ENCODE measurements at places on chromosomes 13 and 19. TPM values are rescaled to one million over a fixed set of nuclear protein-coding genes. Genes with fewer than 3 reads are reported as not detected.

Gene CD33
- total RNA-seq, result 15.8 TPM

Gene NANOS3
- total RNA-seq, result 0.55 TPM

Gene PNMA8A
- 0.63 TPM for total RNA-seq

Gene COL5A3
- total RNA-seq, result not detected

Gene LRRC63
- total RNA-seq, result 0.63 TPM

Gene SLC8A2
- not detected for total RNA-seq

Gene NXNL1
- total RNA-seq, result not detected

Gene SLC5A5
- 4.1 TPM for total RNA-seq

Gene FBN3
- total RNA-seq, result not detected

Gene TMEM91
- 8.9 TPM for total RNA-seq

Gene HCST
- total RNA-seq, result 195 TPM

Gene NLRP9
- not detected for total RNA-seq

Gene MISP3
- total RNA-seq, result 1.6 TPM

Gene PRODH2
- total RNA-seq, result not detected

Gene FCAR
- total RNA-seq, result not detected

Gene LYPD5
- 1.6 TPM for total RNA-seq

Gene PGLYRP1
- total RNA-seq, result not detected

Gene TMEM272
- total RNA-seq, result 3.2 TPM

Gene SLC1A6
- total RNA-seq, result not detected

Gene RDH8
- not detected for total RNA-seq

Gene TFDP1
- total RNA-seq, result 131 TPM

Gene CCDC9
- 26.2 TPM for total RNA-seq

Gene CUL4A
- 79.2 TPM for total RNA-seq

Gene AMH
- 7.4 TPM for total RNA-seq

Gene RFPL4A
- total RNA-seq, result not detected

Gene ZNF471
- 0.23 TPM for total RNA-seq

Gene ZNF443
- total RNA-seq, result 6.7 TPM

Gene IGFLR1
- total RNA-seq, result 60.9 TPM

Gene SH2D3A
- 43.9 TPM for total RNA-seq

Gene SULT2A1
- not detected for total RNA-seq

Gene VSTM2B
- total RNA-seq, result not detected

Gene APOE
- total RNA-seq, result 0.91 TPM

Gene KLK15
- not detected for total RNA-seq

Gene MBD3L3
- not detected for total RNA-seq

Gene ZSCAN22
- total RNA-seq, result 5.3 TPM

Gene PALM
- total RNA-seq, result not detected

Gene DYRK1B
- total RNA-seq, result 14.1 TPM

Gene CRLF1
- not detected for total RNA-seq

Gene PSG6
- total RNA-seq, result not detected

Gene RXFP2
- not detected for total RNA-seq

Gene GNA15
- total RNA-seq, result 36.5 TPM

Gene DENND1C
- total RNA-seq, result 117 TPM

Gene TTC9B
- total RNA-seq, result not detected

Gene CERS1
- total RNA-seq, result not detected

Gene FGF22
- total RNA-seq, result not detected

Gene FBXO46
- total RNA-seq, result 40.3 TPM

Gene FCGBP
- 4.8 TPM for total RNA-seq

Gene KCNN4
- total RNA-seq, result 28.8 TPM

Gene KATNAL1
- total RNA-seq, result 16.4 TPM

Gene CEACAM6
- total RNA-seq, result not detected

All from activated naive CD4-positive, alpha-beta T cell treated with anti-CD3 and anti-CD28 coated beads, Interleukin-2, amount 10 ng/mL, durations not matched to agents 5 hours and 36 hours (primary cell).